ENCODE measurements at places on chromosomes 6 and 20.

- no peak for DNase-seq
Measured at GRCh38 chr20:62997417-62998035, 9.2 kb downstream of the BHLHE23 start.

GRCh38 chr6:33540768-33541167 is 39.3 kb downstream of the BAK1 start:
- no peak for DNase-seq

DNA sequence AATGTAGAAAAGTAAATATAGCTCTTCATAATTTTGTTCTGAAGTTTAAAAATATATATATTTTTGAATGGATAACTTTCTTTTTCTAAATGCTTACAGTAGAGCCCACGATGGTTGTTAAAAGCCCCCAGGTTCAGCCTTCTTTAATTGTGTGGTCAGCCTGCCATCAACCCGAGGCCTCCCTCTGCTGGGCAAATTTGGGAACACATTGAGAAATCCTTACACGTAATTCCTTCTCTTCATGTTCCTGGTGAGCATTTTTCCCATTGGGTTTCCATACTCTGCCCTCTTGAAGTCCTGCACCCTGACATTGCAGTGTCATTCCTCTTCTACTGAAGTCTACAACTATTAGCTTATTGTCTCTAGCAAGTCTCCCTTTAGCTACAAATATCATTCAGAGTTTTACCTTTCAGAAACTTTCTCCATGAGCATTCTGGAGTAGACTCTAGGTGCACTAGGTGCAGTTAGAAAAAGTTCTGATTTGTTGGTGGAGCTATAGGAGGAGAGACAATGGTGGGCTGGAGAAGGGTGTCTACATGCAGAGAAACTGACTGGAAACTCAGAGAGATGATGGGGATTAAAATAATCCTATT is 40.6 kb downstream of the TRIM38 start:
- DNase-seq: peak; percentile 81

DNA sequence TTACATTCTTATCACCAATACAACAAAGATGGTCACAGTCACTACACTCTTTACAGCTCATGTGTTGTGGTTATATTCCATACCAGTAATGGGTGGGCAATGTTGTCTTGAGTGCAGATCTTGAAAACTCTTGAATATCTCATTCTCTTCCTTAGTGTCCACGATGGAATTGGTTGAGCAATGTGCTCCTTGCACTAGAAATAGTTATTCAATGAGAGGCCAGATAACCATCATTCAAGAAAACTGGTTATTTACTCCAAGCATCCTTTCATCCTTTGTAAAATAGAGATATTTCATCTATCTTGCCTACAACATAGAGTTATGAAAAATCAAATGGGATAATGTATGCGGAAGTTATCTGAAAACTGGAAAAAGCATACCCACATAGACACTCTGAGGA is 215.9 kb downstream of the ARHGAP18 start:
- no peak for DNase-seq

DNA sequence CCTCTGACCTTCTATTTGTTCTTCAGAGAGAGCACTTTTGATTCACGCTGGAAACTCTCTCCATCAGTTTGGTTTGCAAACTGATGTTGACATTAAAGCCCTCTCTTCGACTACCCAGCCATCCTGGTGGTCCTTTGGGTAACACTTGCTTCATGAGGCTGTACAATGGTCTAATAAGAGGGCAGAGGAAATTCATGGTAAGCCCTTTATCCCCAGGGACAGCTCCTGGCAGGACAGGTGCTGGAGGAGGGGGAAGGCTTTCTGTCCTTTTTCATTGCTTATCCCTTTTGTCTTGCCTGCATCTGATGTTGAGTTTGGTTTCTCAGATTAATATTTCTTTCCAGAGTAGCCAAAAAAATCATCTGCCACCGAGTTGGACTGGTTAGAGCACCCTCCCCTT is 52.1 kb upstream of the CD93 start:
- DNase-seq: no peak

DNA sequence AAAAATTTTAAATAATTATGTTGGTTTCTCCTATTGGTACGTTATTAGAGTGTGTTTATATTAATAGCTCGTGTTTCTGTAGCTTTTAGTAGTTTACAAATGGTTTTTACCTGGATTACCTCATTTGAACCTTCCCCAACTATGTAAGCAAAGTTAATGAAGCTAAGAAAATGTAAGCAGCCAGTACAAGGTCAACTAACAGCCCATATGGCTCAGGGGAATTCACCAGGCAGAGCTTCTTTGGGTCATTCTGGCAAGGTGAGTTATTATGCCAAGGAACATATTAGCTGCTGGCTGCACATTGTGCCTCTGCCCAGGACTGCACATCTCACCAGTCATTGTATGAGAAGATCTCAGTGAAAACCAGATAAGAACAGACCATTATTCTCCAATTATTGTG is 27.0 kb upstream of the MARCKS start:
- DNase-seq: no peak

Data from eye (tissue), 1 donor.